ENCODE measurements at places on chromosomes 5 and 9.

GRCh38 chr9:13220837-13221236, 58.7 kb downstream of the MPDZ start:
- DNase-seq: no peak

- DNase-seq: no peak
Measured at GRCh38 chr5:9617739-9618504, 12.2 kb downstream of the TAS2R1 start.

GRCh38 chr5:54904425-54904824, 81.0 kb downstream of the ESM1 start:
- DNase-seq: no peak

GRCh38 chr5:93422652-93423280, 158.3 kb downstream of the NR2F1-AS1 start:
- DNase-seq: no peak

- DNase-seq: no peak
Measured at GRCh38 chr5:151470439-151470838, 23.0 kb downstream of the SLC36A1 start.

DNA sequence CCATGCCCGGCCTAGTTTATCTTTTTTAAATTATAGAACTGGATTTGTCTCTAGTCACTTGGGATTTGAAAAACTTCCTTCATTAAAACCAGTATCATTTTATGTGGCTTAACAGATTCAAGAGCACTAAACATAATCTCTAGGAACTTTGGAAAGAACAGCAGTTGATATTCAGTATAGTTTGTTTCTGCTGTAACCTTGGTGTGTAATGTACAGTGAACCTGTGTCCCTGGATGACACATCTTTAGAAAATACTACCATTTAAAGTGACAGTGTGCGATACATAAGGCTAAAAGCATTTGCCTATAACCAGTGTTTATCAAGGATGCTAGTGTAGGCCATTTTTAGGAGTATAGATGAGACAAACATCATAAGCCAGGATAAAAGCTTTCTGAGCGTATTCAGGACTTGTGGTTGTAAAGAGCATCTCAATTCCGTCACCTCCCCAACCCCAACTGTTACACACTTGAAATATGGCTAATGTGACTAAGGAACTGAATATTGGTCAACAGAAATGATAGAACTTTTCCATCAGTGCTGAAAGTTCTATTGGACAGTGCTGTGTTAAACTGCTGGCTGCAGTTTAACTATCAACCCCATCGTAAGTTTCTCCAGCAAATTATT, 4.4 kb downstream of the SNX18 start:
- DNase-seq: no peak

DNA sequence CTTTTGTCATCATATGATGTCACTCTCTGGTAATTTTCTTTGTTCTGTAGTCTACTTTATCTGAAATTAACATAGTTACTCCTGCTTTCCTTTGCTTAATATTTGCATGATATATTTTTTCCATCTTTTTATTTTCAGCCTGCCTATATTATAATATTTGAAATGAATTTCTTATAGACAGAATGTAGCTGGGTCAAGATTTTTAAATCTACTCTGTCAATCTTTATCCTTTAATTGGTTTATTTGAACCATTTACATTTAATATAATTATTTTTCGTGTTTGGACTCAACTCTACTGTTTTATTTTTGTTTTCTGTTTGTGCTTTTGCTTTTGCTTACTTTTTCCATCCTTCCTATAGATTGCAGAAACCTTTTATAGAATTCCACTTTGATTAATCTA, 118.0 kb downstream of the FOXD1 start:
- no peak for DNase-seq

DNA sequence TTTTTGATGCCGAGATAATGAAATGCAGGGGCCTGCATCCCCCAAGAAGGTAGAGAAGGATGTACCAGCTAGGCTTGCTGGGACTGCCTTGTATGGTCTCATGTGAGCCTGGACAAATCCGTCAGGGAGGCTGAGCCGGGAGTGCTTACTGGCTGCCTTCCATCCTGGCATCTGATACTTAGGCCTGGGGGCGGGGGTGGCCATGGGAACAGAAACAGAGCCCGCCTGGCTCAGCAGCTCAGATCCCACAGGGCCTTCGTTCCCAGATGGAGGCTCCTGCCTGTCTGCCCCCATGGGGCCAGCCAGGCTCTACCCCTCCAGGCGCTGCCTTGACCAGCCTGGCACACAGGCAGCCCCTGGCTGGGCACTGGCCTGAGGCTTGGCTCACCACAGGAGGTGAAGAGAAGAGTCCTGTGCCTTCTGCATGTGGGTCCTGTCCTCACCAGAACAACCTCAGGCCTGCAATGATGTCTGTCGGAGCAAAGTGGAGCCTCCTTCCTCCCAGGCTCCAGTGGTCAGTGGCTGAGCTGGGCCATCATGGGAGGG, 10.5 kb upstream of the SPATA31E1 start:
- DNase-seq: no peak

GRCh38 chr9:99399474-99399873, 177.4 kb downstream of the SEC61B start:
- DNase-seq: no peak

GRCh38 chr5:132253008-132253441, 4.5 kb upstream of the PDLIM4 start:
- no peak for DNase-seq

- peak; percentile 85 for DNase-seq
Measured at GRCh38 chr5:56812110-56812509, 3.2 kb upstream of the MAP3K1 start.

GRCh38 chr5:159337016-159337955, 7.0 kb upstream of the IL12B start:
- no peak for DNase-seq
